Activated CD8-positive, alpha-beta memory T cell treated with anti-CD3 and anti-CD28 coated beads, Interleukin-2, amount 50 U/mL, for 48 hours (primary cell): ENCODE measurements at places on chromosomes 16 and 17.

DNA sequence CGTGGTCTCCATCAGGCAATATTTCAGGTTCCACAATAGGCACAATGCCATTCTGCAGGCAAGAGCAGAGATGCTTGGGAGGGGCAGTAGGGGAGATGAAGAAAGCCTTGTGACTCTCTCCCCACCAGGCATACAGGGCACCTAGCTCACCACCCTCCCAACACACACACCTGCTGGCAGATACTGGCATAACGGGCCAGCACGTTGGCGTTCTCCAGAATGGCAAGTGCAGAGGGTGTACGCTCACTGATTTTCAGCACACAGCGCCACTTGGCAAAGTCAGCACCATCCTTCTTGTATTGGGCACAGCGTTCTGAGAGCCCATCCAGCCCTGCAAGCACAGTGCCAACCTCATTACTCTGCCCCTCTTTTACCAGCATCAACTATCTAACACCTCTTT, 2.2 kb downstream of the ALDOC start:
- no peak for DNase-seq

DNA sequence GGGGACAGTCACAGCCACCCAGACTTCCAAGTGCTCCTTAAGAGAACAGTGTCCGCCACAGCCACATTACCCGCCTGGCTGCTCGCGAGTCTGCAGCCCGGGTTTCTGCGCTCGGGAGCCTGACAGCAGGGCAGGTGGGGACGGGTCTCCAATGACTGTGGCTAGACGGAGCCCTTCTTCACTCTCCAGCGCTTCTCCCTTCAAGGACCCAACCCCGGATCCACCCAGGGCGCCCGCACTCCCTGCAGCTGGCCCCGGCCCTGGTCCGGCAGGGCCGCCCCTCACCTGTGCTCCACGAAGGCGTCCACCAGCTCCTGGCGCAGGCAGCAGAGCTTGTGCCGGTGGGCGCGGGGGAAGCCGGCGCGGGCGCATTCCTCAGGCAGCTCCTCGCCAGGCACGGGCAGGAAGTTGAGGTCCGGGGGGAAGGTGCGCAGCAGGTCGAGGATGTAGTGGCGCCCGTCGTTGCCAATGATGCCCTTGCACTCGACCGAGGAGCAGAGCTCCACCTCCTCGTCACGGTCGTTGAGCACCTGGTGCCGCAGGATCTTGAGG, 13.9 kb downstream of the CLUH start:
- DNase-seq = peak; percentile 52

DNA sequence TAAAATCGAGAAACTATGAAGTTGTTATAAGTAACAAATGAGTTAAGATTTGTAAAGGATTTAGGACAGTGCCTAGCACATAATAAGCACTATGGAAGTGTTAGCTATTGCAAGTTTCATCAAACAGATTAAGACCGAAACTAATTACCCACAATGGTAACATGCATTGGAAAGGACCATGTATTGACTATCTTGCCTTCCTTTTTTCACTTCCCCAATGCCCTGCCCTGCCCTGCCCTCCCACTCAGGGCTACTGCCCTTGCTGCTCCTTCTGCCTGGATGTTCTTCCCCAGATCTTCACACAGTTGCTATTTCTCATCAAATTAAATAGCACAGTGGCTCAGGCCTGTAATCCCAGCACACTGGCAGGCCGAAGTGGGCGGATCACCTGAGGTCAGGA, 202.1 kb upstream of the PSMD7 start:
- no peak for DNase-seq

DNA sequence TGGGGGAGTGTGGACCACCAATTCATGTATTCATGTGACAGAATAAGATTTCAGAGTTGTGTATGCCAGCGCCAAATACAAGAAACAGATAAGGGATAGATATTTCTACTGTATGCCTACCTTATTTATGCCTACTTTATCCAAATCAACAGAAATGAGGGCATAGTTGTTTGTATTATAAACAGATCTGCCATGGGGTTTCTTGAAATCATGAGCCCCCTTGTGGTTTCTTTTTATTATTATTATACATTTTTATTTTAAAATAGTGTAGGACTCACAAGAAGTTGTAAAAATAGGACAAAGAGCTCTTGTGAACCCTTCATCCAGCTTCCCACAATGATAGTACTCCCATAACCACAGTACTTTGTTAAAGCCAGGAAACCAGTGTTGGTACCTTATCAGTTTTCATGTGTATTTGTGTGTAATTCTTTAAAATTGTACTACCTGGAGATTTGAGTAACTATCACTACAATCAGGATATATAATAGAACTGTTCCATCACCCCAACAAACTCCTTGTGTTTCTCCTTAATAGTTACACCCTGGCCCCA, 229.4 kb downstream of the CCDC182 start:
- DNase-seq = no peak

GRCh38 chr17:14205992-14206461, 30.6 kb downstream of the CDRT15 start:
- DNase-seq = peak; percentile 74

DNA sequence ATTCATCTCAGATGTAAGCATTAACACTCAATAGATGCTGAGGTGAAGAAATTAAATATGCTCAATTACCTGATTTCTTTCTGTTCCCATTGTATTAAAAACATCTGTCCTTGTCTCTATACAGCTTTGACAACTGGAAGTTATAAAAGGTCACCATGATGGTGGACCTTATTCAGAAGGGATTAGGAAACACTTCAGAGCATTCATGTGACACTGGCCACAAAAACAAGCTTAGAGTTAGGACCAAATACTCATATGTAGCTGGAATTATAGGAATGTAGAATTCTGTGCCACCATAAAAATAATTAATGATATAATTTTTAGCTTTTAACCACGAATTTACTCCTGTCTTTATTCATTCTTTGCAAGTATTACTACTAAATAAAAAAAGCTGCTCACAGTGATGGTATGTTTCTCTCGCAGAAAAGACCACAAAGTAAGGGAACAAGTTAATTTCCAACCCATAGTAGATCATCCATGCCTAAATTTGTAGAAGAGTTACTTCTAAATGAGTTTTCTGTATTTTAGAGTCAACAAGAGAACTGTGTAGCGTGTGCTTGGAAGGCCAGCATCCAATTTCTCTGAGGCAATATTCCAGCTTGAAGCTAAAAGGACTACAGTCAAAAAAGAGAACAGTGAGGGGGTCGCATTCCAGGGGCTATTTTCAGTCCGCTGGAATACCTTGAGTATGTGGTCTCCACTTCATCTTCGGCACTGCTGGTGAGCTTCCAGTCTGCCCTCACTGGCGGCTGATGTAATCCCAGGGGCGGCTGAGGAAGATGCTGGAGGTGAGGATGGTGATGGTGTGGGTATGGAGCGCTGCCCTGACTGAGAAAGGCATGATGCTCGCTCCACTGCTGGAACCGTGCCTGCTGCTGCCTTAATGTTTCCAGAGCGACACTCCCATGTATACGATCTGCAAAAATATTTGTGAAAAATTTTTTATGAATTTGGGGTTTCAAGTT, 63.7 kb downstream of the CACNG1 start:
- DNase-seq = no peak

- no peak for DNase-seq
Observed at GRCh38 chr17:78831688-78832540, 8.7 kb downstream of the USP36 start.

DNA sequence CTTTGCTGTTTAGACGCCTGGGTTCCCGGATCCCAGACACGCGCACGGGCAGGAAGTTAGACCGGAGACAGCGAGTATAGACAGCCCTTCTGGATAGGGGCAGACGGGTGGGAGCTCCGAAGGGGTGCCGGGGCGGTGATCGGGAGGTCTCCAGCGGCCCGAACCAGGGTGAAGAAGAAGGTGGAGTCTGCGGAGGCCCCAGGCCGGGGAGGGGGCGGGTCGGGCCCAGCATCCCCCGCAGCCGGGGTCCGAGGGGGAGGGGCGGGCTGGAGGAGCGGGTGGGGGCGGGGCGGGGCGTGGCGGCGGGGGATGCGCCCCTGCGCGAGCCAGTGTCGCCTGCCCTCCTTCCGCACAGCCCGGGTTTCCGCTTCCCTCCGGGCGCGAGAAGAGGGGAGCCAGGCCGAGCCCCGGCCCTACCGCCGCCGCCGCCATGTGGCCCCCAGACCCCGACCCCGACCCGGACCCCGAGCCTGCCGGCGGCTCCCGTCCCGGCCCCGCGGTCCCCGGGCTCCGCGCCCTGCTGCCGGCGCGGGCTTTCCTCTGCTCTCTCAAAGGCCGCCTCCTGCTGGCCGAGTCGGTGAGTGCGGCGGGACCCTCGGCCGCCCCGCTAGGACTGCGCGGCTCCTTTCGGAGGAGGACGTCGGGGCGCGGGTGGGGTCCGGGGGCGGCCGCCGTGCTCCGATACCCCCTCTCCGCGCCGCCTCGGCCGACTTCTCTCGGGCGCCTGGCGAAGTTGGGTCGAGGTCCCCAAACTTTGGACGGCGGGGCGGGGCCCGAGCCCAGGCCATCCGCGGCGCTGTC, at the start of gene CMTM3:
TSS of gene CMTM3 (plus strand) at position 329 of the 801 bp plus-strand sequence. CDS start at position 431, 102 bp downstream.
- peak; percentile 89 for DNase-seq

DNA sequence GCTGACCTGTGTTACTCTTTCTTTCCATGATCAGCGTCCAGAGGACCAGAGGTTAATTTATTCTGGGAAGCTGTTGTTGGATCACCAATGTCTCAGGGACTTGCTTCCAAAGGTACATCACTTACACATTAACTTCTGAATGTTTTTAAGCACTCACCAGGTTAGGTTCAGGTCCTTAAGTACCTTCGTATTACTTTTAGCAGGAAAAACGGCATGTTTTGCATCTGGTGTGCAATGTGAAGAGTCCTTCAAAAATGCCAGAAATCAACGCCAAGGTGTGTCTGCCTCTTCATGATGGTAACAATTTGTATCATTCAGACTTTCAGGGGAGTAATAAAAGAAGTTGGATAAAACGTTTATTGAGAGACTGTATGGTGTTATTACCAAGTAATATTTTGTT, 3.3 kb downstream of the HERPUD1 start:
- DNase-seq = no peak

GRCh38 chr16:14569213-14569612, 60.8 kb downstream of the PARN start:
- DNase-seq = no peak

GRCh38 chr16:23679274-23679985, 741 bp downstream of the PLK1 start:
- peak; percentile 64 for DNase-seq

DNA sequence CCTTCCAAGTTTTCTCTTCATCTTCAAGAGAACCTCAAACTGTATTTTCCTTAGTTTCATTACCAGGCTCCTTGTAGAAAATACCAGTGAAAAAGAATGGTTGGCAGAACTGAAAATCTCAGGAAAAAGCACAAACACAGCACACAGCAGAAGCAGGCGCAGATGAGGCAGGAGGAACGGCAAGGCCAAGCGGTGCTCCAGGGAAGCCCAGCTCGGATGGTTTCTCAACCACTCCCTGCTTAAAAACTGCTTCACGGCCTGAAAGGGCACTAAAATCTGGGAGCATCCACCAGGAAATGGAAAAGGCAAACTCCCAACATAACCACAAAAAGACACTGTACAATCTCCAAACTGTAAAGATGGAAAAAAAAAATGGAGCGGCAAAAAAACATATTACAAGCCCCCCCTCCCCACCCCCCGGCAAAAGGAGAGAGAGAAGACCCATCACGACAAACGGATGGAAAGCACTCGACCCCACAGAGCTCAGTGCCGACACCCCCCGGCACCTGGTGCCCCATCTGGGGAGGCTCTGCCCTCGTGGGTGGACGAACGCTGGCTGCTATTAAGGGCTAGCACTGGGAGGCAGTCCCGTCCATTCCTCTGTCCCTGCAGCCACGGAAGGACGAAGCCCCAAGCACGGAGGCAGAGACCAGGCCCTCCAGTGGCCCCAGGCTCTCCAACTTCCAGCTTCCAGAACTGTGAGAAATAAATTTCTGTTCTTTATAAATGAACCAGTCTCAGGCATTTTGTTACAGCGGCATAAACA, 127.5 kb downstream of the ZNF778 start:
- no peak for DNase-seq

DNA sequence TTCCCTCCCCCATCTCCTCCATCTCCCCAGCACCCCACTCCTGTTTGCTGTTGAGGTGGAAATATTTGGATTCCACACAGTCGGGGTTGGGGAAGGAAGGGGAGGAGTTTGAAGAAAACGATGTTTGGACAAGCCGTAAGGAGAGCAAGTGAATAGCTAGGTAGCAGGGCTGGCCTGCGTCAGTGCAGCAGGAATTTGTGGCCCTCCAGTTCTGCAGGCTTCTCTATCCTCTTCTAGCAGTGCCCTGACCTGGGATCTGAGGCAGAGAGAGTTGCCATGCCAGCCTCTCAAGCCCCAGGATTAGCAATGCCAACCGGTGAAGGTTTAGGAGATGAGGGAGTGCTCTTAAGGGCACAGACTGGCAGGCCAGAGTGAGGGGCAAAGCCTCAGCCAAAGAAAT, 12.5 kb downstream of the TLCD2 start:
- DNase-seq = no peak

DNA sequence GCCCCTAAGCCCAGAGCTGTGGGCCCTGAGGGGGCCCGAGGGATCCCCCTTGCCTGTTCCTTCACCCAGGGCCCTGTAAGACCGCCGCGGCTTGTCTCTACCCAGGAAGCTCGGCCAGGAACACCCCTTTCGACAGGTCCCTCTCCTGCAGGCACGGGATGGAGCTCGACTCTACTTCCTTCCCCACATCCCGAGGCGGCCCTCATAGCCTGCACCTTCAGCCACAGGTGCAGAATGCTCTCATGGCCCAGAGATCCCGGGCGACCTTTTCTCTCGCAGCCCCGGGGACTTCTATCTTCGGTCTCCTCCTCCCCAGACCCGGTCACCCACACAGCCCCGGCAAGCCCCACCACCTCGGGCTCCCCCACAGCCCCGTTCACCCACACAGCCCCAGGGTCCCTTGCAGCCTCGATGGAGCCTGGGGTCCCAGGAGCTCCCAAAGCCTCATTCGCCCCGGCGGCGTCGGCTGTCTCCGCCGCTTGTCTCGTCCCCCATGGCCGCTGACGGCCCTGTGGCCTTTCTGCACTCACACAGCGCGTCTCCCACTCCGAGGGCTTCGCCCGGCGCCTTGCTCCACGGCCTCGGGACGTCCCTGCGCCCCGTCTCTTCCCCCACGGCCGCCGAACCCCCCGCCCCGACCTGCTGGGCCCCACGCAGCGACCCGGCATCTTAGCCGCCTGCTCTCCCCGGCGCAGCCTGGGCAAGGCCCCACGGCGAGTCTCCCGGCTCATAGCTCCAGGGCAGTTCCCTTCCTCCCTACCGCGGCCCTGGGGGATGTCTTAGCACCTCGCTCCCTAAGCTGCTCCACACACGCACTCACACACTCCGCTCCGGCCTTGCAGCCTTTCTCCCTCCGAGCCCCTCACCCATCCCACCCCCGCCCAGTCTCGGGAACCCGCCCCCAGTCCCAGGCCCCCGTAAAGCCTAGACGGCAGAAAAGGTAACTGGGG, 650 bp downstream of the KIAA0753 start:
- DNase-seq = peak; percentile 73

GRCh38 chr17:69967910-69968411, 107.1 kb upstream of the KCNJ16 start:
- no peak for DNase-seq

DNA sequence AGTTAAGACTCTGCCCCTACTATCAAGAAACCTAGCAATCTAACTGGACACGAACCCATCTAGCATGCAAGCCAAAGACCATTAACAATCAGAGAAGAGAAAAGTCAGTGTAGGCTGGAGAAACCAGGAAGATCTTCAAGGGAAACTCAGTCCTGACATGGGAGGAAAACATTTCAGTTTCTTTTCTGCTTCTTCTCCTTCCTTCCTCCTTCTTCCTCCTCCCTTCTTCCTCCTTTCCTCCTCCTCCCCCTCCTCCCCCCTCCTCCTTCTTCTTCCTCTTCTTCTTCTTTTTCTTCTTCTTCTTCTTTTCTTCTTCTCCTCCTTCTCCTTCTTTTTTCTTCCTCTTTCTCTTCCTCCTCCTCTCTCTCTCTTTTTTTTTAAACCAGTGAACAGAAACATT, 29.6 kb upstream of the SHISA9 start:
- no peak for DNase-seq

- DNase-seq = no peak
Observed at GRCh38 chr17:64077379-64077778, 52.6 kb downstream of the ERN1 start.
